CD4-positive, alpha-beta T cell treated with Interleukin-6 at 100 ng/mL for 8 hours (primary cell): ENCODE measurements at places on chromosomes 1 and 21.

- DNase-seq: no peak
Measured at GRCh38 chr21:32413015-32413504, 554 bp downstream of the EVA1C start.

- no peak for DNase-seq
Measured at GRCh38 chr1:178500091-178500770, 3.5 kb upstream of the CLEC20A start.

DNA sequence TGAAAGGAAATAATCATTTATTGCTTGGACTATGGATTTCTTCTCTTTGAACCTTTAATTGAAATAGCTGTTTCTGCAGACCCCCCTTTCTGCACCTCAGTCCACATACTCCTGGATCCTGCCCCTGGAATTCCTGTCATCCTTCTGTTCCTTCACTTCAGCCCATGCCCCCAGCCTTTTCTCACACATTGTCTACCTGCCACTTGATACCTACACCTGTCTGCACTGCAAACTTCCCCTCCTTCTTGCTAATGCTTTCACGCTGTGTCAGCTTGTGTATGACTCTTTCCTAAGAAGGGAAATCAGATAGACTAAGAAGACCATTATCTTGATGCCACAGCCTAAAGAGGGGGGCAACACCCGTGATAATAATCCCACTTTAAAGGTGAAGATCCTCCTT, 80.3 kb upstream of the EXO1 start:
- no peak for DNase-seq

- DNase-seq: no peak
Measured at GRCh38 chr21:30613836-30614235, at the start of gene KRTAP6-1. Gene KRTAP6-1, minus strand, starts transcription at chr21:30613930. Its CDS starts 26 bp downstream, at chr21:30613904.
